ENCODE measurements at places on chromosomes 11 and 22.

DNA sequence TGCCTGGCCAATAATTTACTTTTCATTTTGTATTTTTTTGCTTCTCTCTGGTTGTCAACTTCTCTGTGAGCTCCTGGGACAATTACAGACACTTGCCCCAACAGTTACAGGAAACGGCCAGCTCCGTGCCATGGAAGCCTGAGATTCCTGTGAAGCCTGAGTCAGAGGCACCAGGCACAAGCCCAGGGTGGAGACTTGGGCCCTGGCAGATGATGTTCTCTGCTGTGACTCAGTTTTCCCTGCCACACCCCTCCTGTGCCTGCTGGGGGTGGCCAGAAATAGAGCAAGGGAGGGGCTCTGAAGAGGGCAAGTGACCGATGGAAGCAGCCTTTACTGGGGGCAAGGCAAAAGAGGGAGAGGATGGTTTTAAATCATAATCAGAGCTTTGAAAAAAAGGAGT, 4.9 kb downstream of the ATP5MGL start:
- DNase-seq = no peak

GRCh38 chr11:93945596-93945995, 75.6 kb upstream of the HEPHL1 start:
- no peak for DNase-seq

DNA sequence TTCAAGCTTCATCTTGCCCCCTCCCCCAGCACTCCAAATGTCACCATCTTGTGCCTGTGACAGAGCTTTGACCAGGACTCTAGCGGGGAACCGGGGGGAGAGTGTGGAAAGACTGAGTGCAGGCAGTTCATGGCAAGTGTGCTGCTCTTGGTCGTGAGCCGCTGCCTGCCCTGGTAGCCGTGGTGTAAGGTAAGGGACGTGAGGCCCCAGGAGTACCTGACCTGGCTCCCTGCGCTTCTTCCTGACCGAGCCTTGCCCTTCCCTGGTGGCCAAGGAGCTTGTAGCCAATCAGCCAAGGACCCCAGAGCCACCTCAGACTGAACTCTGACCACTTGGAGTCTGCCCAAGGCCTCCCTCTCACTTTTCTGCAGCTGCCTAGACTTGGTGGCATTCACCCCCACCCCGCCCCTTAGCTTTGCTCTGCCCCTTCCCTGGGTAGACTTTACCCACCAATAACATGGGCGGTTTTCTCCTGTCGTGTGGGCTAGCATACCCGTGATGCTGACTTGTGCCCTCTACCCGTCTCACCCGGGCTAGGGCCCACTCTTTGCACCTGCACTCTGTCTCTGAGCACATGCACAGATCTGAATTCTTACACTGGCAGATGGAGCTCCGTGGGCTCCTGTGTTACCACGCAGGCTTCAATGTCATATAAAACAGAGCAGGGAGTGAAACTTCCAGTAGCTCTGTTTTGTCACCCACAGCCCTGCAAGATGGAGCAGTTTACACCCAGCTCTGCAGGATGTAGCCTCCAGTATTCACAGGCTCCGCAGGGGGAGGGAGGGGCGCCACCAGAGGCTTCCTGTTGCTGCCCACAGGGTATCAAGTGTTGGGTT, 1.5 kb downstream of the DGKZ start:
- DNase-seq = peak; percentile 58

GRCh38 chr11:117258576-117258975, 26.1 kb downstream of the RNF214 start:
- no peak for DNase-seq

- DNase-seq = no peak
Measured at GRCh38 chr11:117782101-117782500, 14.9 kb downstream of the DSCAML1 start.

DNA sequence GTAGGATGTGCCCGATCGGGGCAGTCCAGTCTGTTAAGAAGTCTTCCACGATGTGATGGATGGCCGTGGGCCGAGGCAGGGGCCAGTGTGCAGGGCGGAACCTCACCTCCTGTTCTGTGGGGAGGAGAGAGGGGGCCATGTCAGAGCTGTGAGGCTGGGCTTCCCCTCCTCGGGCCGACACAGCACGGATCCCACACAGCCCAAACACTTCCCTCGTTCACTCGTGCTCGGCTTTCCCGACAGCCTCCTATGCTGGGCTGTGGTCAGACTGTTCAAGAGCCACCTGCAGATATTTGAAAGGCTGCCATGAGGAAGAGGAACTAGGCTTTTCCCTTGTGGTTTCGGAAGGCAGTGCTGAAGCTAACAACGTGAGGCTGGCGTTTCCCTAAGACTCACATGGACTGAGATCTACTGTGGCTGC, 12.3 kb upstream of the TXN2 start:
- no peak for DNase-seq

- no peak for DNase-seq
Measured at GRCh38 chr22:30673136-30673535, 5.5 kb upstream of the DUSP18 start.

- DNase-seq = no peak
Measured at GRCh38 chr11:12716816-12717215, 42.6 kb downstream of the TEAD1 start.

GRCh38 chr22:40679249-40679963, at the start of gene MCHR1:
Gene MCHR1, plus strand, starts transcription at chr22:40679484. Its CDS starts 169 bp downstream, at chr22:40679653.
- DNase-seq = no peak

DNA sequence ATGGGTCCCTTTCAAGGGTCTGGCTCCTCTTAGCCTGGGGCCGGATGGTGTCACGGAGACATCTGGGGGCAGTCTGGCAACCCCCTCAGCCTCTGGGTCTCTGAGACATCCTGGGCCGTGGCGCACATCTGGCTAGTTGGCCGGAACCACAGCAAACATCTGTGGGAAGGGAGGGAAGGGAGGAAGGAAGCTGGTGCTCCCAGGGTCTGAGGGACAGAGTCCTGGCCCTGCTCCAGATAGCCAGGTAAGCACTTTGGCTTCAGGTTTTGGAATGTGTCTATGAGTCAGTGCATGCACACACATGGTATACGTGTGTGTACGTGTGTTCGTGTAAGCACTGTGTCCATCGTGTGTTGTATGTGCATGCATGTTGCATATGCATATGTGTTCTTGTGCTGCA, 225.1 kb downstream of the MN1 start:
- DNase-seq = no peak

DNA sequence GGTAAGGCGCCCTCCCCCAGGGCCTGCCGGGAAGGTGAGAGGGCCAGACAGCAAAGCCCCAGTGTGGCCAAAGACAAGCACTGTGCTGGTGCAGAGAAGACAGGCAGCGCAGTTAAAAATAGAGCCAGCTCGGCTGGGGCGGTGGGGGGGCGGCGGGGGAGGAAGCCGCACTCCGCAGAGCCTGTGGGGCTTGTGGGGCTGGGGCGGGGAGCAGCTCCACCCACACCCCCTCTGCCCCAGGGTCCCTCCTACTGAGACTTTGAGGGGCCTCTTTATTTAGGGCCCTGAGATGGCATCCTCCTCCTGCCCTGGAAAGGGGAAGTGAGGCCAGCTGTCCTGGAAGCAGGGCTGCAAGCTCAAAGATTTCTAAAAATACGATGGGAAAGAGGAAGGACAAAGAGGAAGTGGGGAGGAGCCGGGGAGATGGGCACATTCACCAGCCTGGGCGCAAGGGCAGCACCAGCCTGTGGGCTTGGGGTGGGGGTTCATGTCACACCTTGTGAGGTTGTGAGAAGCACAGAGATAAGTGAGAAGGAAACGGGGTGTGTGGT, 2.6 kb downstream of the CYTH4 start:
- DNase-seq = peak; percentile 33

DNA sequence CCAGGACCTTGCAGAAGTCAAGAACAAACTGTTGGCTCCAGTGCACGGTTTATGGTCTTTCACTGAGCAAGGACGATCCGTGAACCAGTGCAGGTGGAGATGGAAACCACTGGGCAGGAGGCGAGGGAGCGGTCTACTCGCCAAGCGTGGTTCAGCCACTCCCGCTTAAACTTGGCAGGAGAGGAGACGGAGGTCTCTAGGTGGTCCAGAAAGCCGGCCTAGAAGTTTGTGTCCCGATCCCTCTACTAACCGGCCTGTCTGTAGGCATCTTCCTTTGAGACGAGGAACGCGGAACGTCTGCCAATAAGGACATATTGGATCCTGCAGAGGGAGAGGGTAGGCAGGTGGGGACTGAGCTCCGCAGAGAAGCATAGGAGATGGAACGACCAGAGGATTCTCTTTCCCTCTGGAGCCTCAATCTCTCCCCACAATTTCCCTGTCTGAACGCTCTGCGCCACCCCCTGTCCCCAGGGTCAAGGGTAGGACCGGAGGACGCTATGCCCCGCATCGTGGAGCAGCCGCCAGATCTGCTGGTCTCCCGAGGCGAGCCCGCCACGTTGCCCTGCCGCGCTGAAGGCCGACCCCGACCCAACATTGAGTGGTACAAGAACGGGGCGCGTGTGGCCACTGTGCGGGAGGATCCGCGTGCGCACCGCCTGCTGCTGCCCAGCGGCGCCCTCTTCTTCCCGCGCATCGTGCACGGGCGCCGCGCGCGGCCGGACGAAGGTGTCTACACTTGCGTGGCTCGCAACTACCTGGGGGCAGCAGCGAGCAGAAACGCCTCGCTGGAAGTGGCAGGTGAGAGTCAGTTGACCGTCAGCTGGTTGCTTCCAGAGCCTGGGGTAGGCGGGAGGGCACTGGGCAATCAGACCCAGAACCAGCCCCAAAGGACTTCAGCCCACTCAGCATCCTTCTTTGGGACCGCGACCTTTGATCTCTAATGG, 3.4 kb downstream of the ROBO3 start:
- DNase-seq = no peak

DNA sequence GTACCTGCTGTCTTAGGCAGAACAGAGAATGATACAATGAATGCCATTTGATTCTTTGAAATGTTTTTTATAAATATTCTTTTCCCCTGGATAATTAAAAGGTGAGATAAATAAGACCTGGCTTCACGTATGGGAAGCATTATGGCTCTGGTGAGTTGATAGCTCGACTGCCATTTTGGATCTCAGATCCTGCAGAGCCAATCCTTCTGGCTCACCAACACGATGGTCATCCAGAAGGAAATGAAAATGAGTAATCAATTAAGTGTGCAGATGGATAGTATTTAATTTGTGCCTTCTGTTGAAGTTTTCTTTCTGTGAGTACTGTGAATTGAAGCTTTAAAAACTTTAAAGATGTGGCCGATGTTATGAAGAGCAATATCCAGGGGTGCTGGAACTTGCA, 2.7 kb downstream of the TNRC6B start:
- DNase-seq = no peak

- DNase-seq = no peak
Measured at GRCh38 chr11:102780491-102780918, at the start of gene MMP10. Gene MMP10, minus strand, starts transcription at chr11:102780628. Its CDS starts 37 bp downstream, at chr11:102780591.

DNA sequence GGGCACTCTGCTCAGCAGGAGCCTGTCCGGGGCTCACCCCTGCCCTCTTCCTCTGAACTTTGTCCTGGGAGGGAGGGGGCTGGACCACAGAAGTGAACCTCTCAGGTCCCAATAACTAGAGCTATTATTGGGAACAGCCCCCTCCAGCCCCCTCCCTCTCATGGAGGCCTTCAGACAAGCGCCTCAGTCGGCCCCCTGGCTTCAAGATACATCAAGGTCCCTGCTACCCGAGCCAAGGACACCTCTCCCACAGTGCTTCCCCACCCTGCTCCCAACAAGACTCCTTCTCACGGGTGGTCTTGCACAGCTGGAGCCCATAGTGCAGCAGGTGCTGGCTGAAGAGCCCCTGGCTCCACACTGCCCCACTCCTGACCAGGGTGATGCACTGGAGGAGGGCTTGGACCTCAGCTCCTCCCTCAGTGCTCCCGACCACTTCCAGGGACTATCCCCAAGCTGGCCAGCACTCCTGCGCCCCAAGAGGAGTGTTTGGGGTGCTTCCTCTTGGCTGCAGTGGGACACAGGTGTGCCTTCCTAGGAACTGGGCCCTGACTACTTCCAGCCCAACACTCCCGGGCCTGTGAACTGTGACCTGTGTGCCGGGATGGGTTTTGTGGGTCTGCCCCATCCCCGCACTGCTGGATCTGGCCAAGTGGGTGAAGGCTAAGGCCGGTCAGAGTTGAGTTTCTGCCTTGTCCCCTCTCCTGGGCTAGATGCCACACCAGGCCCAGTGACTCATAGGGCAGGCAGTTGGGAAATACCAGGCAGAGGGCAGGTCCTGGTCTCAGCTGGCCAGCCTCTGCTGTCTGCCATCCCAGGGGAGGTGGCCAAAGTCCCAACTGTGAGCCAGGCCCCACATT, 2.2 kb downstream of the PNPLA2 start:
- no peak for DNase-seq

- DNase-seq = no peak
Measured at GRCh38 chr11:10785146-10785474, 23.6 kb downstream of the EIF4G2 start.

DNA sequence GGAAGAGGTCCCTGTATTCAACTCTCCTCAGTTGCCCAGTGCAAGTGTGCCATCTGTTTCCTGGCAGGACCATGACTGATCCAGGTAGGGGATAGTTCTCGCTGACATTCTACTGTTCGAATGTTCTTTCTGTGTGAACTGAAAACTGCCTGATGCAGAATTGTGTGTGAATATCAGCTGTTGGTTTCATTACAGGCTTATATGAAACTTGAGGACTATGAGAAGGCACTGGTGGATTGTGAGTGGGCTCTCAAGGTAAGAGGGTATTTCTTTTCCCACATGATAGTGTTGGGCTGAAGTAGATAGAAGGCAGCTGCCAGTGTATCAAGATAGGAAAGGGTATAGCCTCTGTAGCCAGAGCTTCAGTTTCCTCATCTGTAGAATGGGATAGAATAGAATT, 15.3 kb downstream of the TTC12 start:
- DNase-seq = no peak

DNA sequence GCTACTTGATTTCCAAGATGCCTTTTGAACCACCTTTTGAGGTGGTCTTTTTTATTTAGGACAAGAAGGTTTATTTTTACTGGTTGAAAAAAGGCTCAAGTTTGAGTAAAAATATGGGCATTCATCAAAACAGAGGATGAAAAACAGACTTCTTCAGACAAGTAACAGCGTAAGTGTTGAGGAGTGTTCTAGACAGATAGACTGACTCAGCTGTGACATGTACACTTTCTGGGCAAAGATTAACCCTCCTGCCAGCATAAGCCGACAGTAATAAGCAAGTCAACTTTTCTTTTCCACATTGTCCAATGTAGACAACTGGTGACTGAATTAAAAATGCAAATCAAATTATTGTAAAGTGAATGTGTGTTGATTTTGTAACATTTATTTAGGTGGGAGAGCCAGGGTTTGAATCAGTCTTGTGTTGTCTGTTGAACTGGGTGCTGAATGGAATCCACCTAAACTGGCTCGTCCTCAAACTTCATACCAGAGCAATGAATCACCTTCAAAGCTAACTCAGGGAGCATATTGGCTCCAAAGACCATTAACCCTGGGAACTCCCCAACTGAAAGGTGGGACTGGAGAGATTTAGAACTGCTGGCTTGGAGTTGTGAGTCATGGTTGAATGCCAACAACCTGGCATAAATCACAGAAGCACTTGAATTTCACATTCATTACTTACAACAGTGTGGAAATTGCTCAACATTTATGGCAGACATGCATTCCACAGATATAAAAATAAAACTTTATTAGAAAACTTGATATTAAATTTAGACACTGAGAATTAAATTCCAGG, 377.0 kb downstream of the ETS1 start:
- DNase-seq = no peak

DNA sequence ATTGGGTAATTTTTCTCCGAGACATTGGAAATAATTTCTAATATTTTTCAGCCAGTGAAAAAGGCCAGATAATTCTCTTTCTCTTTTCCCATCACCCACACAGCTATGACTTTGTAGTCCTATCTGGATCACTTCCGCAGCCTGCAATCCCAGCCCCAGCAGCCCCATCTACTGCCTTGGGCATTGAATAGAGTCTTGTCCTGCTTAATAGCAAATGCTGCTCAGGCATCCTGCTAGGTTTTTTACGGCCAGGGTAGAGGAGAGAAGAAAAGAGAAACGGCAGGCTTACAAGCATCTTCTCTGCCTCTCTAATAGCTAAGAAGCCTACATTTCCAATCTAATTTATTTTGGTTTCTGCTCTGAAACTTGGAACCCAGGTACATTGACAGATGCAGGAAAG, 154.3 kb upstream of the B3GAT1 start:
- DNase-seq = no peak
